ENCODE measurements at places on chromosomes 2 and 18.
A peak's percentile ranks its signal among the peaks of the same experiment; 100 is the strongest.

DNA sequence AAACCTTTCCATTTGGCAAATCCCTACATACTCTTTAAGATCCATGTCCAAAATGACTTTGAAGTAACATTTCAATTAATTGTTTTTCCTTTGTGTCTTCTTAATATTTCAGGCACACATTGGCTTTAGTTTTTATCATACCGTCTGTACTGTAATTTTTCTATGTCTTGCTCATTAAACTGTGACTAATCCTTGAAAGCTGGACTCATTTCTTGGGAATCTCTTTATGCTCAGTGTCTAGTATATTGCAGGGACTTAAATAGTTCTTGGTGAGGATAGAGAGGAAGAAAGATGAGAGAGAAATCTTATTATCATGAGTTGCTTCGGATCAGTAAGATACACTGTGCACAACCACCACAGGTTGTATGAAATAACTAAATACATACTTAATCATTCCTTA is 448.3 kb upstream of the ST6GAL2 start:
- DNase-seq, result no peak

- no peak for DNase-seq
Measured at GRCh38 chr2:19026261-19026660, 332.2 kb downstream of the OSR1 start.

DNA sequence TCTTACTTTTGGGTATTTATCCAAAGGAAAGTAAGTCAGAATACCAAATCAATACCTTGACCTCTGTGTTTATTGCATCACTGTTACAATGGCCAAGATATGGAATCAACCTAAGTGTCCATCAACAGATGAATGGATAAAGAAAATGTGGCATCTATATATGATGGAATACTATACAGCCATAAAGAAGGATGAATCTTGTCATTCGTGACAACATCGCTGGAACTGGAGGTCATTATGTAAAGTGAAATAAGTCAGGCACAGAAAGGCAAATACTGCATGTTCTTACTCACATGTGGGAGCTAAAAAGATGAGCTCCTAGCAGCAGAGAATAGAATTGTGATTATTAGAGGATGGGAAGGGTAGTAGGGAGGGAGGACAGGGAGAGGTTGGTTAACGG is 34.6 kb downstream of the LCT start:
- no peak for DNase-seq

- peak; percentile 30 for DNase-seq
Measured at GRCh38 chr18:13584825-13585224, 141.5 kb downstream of the FAM210A start.

DNA sequence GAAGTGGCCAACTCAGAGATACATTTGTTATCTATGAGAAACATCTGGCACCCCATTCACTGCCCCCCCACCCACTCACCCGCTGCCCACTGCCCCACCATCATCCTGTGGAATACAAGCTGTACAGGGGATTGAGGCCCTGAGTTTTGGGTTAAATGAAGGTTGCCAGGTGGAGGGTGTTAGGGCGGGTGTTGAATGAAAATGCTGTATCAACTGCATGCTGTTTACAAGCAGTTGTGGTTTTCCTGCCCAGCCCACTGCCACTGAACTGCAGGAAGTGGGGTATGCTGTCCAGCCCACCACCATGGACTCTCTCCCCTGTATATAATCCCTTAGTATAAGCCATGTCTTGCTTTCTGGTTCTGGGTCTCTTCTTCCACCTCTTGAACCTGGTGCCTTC is 481.9 kb downstream of the METTL4 start:
- no peak for DNase-seq

DNA sequence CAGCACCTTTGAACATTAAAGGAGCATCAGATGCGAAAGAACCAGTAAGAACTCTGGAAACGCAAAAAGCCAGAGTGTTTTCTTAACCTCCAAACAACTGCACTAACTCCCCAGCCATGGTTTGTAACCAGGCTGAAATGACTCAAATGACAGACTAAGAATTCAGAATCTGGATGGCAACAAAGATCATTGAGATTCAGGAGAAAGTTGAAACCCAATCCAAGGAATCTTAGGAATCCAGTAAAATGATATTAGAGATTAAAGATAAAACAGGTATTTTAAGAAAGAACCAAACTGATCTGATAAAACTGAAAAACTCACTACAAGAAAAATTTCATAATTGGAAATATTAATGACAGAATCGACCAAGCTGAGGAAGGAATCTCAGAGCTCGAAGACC is 116.7 kb downstream of the PTRHD1 start:
- no peak for DNase-seq

GRCh38 chr2:102872388-102872787 is 110.6 kb downstream of the TMEM182 start:
- DNase-seq, result no peak

- no peak for DNase-seq
Measured at GRCh38 chr18:59050661-59051057, 89.0 kb upstream of the SEC11C start.

GRCh38 chr2:10792660-10793400 is 19.8 kb downstream of the PDIA6 start:
- DNase-seq, result peak; percentile 50

GRCh38 chr2:31877008-31877407 is 133.8 kb downstream of the MEMO1 start:
- no peak for DNase-seq

GRCh38 chr18:71105078-71105819 is 816.4 kb downstream of the SOCS6 start:
- DNase-seq, result no peak

- DNase-seq, result no peak
Measured at GRCh38 chr2:187136646-187137045, 287.7 kb upstream of the ZSWIM2 start.

GRCh38 chr18:45835057-45835636 is 9.7 kb downstream of the SIGLEC15 start:
- no peak for DNase-seq

GRCh38 chr2:176704282-176704858 is 435.1 kb downstream of the MTX2 start:
- DNase-seq, result peak; percentile 18

Data from WERI-Rb-1 (cell line).